ENCODE measurements at places on chromosomes 3 and 15.

GRCh38 chr3:13660042-13660874 lies 111.3 kb downstream of the FBLN2 start:
- DNase-seq: no peak

DNA sequence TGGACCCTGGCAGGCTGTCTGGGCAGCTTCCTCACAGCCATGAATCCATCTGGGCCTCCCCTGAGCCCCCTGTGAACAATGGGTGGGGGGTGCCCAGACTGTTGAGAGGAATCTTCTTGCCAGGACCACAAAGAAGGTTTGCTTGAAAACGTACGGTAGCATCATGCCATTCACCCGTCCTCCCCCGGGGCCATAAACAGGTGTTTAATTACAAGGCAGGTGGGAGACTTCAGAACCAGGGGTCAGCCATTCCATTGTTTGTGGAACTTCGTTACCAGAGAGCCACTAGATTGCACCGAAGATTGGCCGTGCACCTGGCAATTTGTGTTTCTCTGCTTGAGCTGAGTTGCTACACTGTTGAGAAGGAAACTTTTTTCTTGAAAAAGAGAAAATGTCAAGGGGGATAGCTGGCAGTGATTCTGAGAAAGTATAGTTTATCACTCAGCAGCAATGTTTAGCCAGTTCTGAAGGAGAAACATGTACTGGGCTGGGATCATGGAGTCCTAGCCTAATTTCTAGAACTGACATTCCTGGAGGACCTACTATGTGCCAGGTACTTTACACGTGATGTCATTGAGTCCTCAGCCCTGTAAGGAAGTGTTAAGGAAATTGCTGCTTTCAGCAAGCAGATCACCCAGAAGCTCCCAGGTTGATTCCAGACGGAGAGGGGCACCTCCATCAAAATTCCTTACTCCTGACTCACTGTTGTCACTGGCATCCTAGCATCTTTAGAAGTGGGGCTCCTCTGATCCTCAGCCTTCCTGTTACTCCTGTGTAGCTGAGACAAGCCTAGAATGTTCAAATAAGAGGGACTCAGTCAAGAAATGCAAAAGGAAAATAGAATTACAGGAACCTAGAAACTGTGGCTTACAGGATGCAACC lies 103.8 kb upstream of the UBE2E1 start:
- no peak for DNase-seq

DNA sequence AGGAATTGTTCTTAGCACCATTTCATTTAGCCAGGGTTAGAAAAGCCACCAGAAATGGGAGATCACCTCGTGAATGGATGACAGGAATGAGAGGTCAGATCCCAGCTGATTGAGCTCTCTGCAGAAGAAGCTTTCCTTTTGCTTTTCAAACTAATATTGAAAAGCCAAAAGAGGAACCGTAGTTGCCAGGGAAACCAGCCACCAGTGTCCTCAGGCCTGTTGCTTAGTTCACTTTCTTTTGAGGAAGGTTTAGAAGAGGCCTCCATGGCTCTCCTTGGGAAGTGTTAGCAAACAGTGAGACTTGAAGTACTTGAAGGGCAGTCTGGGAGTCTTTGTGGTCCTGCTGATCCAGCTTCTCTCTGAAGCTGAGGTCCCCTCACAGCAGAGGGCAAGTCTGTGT lies 7.4 kb upstream of the CCK start:
- no peak for DNase-seq

- no peak for DNase-seq
Observed at GRCh38 chr15:70095408-70096214, 2.1 kb downstream of the TLE3 start.

DNA sequence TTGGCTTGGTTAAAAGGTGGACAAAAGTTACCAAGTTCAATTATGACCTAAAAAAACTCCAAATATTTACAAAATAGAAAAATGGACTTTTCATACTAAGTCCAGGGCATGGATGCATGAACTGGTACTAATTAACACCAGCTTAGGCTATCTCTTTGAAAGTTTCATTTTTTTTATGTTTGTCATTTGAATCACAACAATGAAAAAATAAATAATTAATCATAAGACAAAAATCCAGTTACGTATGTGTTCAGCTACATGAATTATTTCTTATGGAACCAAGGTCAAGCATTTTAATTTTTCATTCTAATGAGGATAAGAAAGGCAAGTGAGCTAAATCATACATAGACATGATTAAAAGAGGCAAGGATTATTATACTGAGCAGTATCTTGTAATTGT lies 23.7 kb upstream of the STRIT1 start:
- DNase-seq: no peak

DNA sequence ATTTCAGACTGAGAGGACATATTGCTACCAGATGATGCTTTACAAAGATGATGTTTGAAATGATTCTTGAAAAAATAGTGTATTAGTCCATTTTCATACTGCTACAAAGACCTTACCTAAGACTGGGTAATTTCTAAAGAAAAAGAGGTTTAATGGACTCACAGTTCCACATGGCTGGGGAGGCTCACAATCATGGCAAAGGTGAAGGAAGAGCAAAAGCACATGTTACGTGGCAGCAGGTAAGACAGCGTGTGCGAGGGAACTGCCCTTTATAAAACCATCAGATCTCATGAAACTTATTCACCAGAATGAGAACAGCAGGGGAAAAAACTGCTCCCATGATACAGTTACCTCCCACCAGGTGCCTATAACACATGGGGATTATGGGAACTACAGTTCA lies 658.4 kb upstream of the CFAP20DC start:
- DNase-seq: no peak

- no peak for DNase-seq
Observed at GRCh38 chr15:70762469-70763119, 764 bp downstream of the UACA start.

- DNase-seq: no peak
Observed at GRCh38 chr3:71050538-71051258, 532.8 kb downstream of the FOXP1 start.

DNA sequence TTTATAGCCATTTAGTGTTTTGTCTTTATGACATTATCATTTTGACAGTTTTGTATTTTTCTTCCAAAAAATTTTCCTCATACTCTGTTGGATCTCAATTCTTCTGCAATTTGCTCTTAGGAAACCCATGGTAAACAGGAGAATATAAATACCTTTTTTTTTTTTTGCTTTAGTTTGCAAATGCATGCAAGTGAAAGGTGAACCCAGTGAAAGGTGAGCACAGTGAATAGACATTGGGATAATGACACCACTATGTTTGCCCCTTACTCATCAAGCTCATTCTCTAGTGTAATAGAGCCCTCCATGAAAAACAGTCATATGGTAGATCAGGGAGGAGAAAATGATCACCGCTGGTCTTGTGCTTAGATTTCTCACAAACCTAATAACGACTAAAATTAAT lies 59.0 kb upstream of the TRPC1 start:
- no peak for DNase-seq

GRCh38 chr15:39127925-39128617 lies 452.8 kb upstream of the THBS1 start:
- no peak for DNase-seq

GRCh38 chr3:99648516-99648915 lies 10.1 kb downstream of the COL8A1 start:
- no peak for DNase-seq

DNA sequence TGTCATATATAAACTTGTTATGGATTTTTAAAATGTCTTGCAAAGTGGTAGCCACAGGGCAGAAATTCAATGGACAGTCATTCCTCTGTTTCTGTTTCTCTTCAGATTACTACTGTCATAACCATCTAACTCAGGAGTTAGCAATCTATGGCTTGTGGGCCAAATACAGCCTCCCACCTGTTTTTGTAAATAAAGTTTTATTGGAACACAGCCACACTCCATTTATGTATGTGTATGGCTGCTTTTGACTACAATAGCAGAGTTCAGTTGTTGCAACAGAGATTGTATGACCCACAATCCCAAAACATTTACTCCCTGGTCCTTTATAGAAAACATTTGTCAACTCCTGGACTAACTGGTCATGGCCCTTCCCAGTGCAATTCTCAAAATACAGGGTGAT lies 20.0 kb downstream of the SLC27A2 start:
- no peak for DNase-seq

DNA sequence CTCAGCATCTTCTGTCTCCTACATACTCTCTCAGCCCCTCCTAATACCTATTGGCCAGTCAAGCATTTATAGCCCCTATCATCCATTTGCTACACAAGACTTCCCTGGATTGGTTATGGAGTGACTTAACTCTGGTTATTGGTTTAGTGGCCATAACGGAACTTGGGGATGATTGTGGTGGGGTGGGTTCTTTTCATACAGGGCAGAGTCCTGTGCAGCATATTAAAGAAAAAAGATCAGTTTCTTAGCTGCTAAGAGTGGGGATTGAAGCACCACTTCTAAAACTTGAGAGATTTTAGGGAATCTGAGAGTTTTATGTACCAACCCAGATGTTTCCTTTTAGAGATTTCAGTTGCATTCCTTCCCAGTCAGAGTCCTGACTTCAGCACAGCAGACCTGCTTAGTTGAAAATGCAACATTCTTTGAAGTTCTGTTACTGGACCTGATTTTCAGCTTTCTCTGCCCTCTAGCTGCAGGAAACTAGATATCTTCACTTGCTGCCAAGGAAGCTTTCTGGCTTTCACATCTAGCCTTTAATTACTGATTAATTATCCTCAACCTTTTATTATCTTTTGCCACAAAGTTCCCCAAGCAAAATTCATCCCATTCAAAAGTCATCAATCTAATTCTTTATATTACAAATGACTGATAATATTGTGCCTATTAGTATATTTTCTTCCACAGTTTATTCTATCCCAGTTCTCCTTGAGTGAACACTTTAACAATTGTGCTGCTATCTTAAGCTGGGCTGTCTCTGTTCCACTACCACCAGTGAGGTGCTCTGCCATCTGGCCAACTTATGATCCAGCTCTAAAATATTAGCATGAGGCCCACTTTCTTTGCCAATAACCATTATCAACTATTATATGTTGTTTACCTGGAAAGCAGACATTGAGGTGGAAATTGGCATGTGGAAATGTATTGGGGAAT lies 906.0 kb upstream of the ALCAM start:
- no peak for DNase-seq

GRCh38 chr15:68578175-68578979 lies 416 bp upstream of the CORO2B start:
- no peak for DNase-seq

- DNase-seq: no peak
Observed at GRCh38 chr3:125143982-125144652, 68.4 kb downstream of the SLC12A8 start.

GRCh38 chr15:88061452-88061851 lies 195.1 kb downstream of the NTRK3 start:
- no peak for DNase-seq

GRCh38 chr15:87639305-87640011 lies 617.1 kb downstream of the NTRK3 start:
- no peak for DNase-seq

- DNase-seq: no peak
Observed at GRCh38 chr15:88190232-88190631, 66.3 kb downstream of the NTRK3 start.

DNA sequence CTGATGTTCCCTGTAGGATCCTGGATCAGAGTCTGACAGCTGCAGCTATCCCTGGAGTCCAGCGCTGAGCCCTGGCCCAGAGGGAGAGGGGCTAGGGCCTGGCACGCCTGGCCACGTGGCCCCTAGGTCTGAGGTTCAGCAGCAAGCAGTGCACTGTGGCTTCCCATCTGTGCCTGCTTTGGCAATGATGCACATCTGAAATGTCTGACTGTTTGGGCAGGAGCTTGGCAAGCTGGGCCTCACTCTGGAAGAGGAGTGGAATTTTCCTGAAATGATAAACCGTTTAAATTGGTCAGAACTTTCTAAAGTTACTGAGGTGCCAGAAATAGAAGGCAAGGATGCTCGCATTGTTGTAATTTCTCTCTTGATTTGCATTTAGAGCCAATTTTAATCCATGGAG lies 48.8 kb upstream of the MRPS22 start:
- DNase-seq: no peak

GRCh38 chr3:117080872-117081271 lies 371.3 kb downstream of the TUSC7 start:
- DNase-seq: no peak

DNA sequence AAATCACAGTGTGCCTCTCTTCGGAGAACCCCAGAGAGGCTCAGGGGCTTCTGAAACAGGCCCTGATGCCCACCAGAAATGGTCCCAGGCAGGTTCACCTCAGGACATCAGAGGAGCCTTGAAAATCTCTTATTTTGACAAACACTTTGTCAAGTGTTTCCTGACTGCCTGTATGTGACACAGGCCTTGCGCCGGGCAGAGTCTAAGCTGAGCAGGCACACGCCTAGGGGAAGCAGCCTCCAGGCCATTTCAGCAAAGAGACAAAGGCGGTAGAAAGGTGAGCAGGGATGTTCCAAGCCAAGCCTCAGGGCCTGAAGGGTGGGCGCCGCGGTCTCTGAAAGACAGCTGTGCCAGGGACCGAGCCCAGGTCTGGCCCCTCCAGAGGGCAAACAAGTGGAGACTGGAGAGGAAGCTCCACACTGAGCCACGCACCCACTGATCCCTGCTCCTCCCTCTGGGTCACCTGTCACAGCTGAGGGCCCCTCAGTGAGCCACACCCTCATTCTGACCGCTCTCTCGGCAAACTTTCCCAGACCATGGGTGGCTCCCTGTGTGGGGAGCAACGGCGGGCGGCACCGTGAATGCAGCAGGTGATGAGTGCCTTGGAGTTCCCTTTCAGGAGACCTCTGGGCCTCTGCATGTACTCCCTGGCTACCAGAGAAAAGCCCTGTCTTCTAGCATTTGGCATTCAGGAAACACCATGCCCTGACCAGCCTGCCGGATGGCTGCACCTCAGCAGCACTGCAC lies 136.1 kb downstream of the ADAMTS17 start:
- no peak for DNase-seq

DNA sequence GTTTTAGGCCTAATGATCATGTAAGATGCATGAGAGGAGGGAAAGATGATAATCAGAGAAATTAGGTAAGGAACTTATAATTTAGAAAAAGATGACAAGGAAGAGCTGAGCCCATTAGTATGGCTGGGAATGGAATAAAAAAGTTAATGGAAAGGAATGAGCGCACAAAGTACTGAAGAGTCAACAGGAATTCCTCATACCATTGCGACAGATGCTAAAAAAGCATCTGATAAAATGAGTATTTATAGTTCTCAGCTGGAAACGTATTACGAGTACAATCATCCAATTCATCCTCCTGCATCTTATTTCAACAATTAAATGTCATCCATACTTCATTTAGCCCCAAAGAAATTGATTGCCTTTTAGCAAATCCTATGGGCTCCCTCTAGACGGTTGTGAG lies 58.9 kb downstream of the TMCC1 start:
- DNase-seq: no peak

- DNase-seq: no peak
Observed at GRCh38 chr3:155497930-155498647, 204.6 kb upstream of the STRIT1 start.

- no peak for DNase-seq
Observed at GRCh38 chr15:62603742-62604141, 438.7 kb upstream of the C2CD4B start.

GRCh38 chr3:196388956-196389355 lies 43.3 kb downstream of the UBXN7 start:
- no peak for DNase-seq

Data from stimulated activated CD4-positive, alpha-beta T cell treated with anti-CD3 and anti-CD28 coated beads, Interleukin-1b, Interleukin-23, amount 100 ng/mL, for 1 hour (primary cell).